ENCODE measurements at places on chromosomes 2 and 18.

DNA sequence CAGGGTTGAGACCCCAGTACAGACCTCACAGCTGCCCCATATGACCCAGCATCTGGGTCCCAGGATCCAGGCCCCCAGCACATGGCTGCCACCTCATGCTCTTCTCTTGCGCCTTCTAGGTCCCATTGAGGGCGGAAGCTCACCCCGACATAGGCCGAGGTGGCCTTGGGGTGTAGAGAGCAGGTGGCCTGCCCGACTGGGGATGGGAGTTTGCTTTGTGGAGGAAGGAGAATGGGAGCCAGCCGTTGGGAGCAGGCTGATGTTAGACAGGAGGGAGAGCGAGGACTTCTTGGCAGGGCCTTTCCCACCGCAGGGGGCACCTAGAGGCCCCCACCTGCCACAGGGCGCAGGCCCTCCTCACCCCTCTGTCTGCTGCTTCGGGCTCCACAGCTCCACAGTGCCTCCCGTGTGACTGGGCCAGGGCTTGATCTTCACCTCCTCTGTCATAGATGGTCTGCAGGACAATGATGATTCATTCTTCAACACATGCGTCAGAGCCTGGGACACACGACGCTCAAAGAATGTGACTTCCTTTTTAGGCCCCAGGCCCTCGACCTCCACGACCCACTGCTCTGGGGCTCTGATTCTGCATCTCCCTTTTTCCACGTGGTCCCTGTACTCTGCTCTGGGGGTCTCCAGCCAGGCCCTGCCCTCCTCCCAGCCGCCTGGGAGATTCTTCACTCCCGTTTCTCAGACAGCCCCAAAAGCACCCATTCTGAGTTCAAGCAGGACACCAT, 86.6 kb upstream of the ODC1 start:
- DNase-seq: no peak

DNA sequence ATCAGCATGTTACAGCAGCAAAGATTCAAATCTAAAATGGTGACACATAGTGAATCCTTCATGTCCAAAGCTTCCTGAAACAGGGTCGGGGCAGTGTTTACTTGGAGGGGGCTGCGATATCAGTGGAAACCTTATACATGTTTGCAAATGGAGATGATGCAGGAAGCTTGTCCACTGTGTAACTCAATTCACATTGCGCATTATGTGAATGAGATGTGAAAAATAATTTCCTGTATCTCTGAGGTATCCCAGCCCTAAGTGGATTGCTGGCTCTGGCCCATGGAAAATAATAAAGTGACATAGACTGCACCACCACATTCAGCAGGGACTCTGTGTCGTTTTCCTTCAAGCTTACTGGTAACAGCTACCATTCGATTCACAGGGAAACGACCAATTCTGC, 505.5 kb downstream of the GALR1 start:
- DNase-seq: no peak

- no peak for DNase-seq
Observed at GRCh38 chr2:58336416-58336815, 95.3 kb upstream of the FANCL start.

DNA sequence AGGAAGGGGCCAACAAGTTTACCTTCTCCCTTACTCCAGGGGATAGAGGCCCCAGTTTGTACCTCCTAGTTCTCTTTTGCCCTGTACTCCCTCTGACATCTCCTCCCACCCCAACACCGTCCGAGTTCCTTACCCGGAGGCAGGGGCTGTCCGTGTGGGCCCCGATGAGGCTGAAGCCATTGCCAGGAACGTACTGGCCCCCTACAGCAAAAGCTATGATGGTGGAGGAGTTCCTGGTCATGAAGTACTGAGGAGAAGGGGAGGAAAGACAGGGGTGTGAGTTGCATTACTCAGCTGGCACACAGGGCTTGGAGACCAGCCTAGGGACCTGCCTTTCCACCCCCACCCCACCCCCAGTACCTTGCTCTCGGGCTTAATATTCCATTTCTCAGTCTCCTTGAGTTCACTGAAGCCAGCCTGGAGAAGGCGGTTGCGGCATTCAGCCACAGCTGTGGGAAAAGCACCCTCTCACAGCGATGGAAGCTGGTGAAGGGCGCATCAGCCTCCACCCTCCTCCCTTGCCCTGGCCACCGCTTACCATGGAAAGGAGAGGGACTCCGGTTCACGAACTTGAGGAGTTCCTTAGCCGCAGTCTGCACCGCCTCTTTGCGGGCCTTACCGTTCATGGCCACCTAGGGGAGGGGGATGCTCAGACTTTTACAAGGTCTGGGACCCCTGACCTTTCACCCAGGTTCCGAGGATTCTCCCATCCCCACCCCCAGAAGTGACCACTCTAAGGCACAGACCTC, 1.0 kb downstream of the DNPEP start:
- DNase-seq: no peak
